ENCODE measurements at places on chromosomes 5 and 9.

DNA sequence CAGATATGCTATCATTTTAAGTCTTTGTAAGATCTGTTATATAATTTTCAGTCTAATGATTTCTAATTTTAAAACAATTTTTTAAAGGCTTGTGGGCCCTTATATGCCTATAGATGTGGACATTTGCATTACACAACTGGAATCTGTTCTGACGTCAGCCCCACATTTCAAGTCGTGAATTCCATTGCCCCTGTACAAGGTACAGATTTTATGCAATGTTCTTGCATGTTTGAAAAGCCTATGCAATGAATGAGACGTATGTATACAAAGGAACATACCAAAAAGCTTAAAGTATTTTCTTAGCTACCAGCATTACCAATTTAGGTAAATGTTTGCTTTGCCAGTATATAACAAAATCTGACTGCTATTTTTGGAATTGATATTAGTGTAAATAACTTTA, 77.2 kb downstream of the ITGA1 start:
- no peak for DNase-seq

DNA sequence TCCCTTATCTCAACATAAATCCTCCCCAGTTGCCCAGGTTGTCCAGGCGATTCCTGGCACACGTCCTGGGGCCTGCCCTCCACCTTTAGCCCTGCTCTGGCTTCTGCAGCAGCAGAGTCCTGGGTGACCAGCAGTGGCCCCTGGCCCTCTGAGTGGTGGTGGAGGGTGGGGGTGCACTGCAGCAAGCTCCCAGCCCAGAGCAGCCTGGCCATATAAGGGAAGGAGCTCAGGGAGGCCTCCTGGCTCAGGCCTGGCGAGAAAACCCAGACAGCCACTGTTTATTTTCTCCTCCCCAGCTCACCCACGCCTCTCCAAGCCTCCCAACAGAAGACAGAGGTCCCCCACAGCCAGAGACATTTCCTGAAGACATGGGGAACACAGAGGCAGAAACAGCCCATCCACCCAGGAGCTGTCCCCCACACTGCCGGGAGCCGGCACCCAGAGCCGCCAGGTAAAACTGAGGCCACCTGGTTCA, 44.7 kb upstream of the IL17B start:
- no peak for DNase-seq

- no peak for DNase-seq
These were observed 5.4 kb upstream of the PRR7 start for GRCh38 chr5:177440990-177441780.

GRCh38 chr5:40909264-40909663, at the start of gene C7:
TSS of gene C7 (plus strand) at chr5:40909497. CDS start at chr5:40909611, 114 bp downstream.
- DNase-seq = no peak

- DNase-seq = no peak
These were observed 95.2 kb downstream of the PLCXD3 start for GRCh38 chr5:41415242-41415641.

- no peak for DNase-seq
These were observed 17.6 kb downstream of the PTCH1 start for GRCh38 chr9:95499046-95499676.

GRCh38 chr9:68887232-68887631, 126.7 kb downstream of the PRKACG start:
- DNase-seq = no peak

DNA sequence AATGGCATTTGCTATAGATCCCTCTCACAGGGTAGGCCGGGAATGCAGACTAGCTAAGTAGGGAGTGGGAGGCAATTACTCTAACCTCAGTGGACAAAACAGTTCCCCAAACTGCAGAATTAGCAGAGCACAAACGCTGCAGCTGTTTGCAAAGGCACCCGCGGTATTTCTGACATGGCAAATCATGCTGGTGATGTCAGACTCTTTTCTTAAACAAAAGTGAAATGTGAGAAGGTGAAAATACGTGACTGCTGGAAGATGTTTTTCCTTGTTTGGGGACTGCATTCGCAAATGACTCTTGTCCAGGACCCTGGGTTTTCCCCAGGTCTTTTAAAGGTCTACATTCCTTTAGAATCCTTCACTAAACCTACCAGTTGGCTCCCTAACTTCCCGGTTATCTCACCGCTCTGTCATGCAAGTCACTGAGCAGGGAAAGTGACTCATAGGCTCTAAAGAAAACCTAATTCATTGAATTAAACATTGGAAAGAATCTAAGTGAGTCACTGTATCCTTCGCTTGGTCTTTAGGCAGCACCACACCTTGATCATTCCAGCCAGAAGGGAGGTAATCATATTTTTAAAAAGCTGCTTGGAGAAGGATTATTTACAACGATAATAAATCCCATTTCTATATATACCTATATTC, 91.5 kb upstream of the DNAH5 start:
- no peak for DNase-seq

DNA sequence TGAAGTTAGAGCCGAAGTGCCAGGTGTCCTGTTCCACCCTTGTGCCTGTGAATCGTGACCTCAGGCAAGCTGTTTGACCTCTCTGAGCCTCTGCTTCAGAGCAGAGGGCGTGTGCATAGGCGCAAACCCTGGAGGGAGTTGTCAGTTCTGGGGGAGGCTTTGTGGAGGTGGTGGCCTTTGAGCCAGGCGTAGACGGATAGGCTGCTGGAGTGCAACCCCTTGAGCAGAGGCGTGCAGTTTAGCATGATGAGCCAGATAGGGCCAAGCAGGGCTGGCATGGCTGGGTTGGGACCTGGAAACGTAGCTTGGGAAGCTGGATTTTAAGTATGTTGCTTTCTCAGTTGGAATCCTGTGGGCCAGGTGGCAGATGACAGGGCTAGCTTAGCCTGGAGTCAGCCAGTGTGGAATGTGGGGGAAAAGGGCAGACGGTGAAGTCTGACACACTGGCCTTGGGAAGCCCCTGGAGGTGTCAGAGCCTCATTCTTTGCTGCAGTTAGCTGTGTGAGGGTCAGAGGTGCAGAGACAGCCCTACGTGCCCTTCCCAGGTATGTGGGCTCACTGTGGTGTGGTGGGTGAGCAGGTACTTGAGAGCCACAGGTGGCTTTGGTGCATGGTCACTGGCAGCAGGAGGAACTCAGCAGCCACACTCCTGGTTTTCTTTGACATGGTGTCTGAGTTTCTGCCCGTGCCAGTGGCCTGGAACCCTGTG, 93.4 kb downstream of the DAB2IP start:
- no peak for DNase-seq

DNA sequence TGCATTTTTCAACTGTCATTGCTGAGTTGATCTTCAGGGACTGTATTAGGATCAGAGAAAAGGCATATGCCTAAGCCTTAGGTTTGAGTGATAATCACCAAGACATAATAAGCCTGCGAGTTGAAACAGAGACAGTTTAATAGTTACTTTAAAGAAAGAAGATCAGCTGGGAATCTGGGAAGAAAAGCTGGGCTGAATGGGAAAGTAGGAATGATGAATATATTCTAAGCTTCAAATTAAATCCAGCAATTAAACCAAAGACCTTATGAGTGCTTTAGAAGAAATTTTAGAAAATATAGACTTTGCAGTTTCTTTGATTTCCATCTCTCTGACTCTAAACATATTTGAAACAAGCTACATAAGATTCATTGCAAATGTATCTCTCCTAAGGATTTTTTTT, 222.3 kb downstream of the ENC1 start:
- DNase-seq = no peak

- DNase-seq = no peak
These were observed 7.8 kb downstream of the CCT5 start for GRCh38 chr5:10257870-10258269.

GRCh38 chr5:173582216-173583111, 34.0 kb downstream of the BOD1 start:
- DNase-seq = no peak

DNA sequence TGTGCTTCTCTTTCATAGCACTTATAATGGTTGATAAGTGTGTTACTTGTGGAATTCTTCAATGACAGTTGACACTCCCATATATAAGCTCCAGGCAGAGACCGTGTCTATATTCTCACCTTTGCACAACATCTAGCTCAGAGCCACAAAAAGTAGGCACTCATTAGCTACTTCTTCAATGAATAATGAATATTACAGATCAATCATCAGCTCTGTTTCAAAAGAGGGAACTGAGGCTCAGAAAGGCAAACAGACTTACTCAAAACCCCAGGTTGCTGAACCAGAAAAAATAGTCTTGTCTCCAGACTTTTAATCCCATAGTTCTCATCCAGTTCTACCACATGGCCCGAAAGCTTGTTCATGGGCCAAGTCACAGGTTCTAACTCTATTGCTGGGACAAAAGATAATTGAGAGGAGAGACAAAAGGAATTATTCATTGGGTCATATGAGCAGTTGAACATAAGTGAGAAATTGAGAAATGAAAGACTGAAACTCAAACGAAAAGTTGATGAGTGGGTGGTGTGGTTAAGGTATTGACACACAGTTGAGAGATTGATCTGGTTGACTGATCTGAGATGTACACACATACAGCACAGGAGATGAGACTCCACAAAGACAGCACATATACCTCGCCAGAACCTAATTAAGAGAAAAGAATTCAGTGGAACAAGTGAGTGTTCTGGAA, 381.6 kb downstream of the EFNA5 start:
- no peak for DNase-seq

DNA sequence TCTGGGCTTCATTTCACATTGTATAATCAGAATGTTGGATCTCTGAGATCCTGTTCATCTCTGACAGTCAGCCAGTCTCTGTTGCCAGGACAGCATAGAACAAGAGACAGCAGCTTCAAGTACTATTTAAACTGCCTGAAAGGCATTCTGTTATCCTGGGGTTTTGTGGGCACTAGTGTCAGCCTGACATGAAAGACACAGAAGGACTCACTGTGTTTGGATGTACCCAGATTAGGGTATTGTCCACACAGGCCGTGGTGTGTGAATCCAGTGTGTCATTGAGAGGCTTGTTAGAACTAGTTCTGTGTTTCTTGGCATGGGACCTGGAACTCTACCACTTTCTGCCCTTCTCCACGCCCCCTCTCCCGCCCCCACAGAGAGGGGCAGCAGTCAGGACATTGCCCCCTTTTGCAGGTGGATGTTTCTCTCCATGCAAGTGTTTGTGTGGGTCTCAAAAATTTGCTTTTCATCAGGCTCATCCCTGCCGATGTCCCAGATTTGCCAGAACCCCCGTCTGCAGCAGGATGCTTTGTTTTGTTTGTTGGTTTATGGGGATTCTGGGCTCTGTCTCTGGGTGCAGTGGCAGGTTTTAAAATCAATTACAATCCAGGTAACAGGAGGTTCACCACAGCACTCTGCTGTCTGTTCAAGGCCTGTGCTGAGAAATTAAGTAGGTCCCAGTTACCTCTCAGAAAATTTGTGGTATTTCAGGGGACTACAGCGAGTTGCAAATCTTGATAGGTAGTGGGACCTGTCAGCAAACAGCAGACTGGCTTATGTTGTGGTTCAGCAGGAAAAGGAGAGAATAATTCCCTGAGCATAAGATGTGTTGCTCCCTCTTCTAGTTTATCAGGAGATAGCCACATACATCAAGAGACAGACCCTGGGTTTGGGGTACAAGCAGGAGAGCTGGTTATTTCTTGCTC, 144.6 kb downstream of the DOCK2 start:
- DNase-seq = no peak

GRCh38 chr9:7770111-7770510, 29.5 kb downstream of the DMAC1 start:
- DNase-seq = no peak

DNA sequence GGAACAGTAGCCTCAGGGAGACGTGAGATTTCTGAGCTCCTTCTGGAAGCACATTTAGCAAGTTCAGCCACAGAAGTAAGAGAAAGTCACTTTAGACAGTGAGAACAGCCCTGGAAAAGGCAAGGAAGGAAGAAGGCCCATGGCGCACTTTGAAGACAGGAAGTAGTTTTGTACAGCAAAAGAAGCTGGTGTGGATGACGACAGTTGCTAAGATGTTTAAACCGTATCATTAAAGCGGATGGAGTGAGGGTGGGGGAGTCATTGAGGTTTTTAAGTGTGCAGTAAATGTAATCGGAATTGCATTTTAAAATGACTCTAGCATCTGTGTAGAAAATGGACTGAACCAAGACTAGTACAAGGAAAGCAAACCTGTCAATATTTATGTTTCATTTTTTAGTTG, 15.3 kb upstream of the TRPM3 start:
- no peak for DNase-seq

GRCh38 chr9:136682710-136683109, 4.5 kb downstream of the AGPAT2 start:
- no peak for DNase-seq

GRCh38 chr9:33466565-33467495, 6.9 kb downstream of the NOL6 start:
- DNase-seq = peak; percentile 60

DNA sequence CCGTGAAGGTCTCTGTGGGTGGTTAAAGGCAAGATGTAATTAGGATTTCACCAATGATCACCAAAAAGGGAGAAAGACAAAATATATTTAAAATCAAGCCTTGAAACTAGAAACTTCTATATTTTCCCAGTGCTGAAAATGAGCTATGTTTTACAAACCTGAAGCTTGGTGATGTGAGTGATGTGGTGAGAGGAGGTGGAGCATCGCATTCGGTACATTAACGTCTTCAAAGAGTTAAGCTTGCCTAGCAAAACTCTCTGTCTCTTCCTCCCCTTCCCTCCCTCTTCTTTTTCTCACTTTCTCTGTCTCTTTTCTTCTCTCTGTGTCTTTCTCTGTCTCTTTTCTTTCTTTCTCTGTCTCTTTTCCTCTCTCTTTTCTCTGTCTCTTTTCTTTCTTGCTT, 347.3 kb upstream of the IRX2 start:
- DNase-seq = no peak

All from T-cell (primary cell).